Hematopoietic multipotent progenitor cell treated with erythropoietin and hydrocortisone succinate and interleukin-3 and kit ligand, for 17 days (in vitro differentiated cells): ENCODE measurements at places on chromosomes 7 and 10.
A peak's percentile ranks its signal among the peaks of the same experiment; 100 is the strongest.

DNA sequence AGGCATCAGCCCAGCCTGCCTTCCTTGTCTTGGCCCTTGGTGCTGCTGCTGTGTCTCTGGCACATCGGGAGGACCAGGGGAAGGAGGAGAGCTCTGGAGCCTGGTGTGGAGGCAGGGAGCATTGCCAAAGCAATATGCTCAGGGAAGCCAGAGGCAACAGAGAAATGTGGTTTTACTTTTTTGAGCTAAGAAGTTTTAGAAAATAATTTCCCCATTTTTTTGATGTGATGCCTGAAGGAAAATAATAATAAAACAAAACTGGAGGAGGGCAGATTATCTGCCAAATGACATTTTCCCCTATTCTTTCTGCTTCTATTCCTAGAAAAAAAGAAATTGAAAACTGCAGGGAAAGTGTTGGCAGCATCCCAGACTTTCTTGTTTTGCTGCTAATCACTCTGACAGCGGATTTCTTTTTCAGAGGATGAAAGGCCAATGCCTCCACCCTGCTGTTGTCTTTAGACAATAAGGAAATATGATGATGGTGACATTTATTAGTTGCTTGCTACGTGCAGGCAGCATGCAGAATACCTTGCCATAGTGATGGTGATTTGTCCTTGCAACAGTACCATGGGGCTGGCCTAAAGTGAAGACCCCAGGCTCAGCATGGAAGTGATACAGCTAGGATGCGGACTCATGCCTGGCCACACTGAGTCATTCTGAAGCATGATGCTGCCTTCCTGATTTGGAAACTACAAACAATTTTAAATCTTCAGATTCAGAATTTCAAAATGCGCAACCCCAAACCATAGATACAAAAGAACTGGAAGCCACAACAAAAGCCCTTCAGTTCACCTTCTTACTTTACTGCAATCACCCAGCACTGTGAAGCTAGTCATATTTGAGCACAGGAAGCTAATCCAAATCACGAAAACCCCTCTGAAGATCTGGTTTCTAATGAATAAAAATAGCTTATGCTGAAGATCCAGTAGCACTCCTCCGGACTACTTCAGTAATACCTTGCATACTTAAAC, 260.2 kb upstream of the TMEM72 start:
- no peak for DNase-seq

- no peak for DNase-seq
Observed at GRCh38 chr10:34528320-34528719, 286.8 kb downstream of the PARD3 start.

GRCh38 chr10:23080262-23080661, 15.1 kb upstream of the MSRB2 start:
- no peak for DNase-seq

DNA sequence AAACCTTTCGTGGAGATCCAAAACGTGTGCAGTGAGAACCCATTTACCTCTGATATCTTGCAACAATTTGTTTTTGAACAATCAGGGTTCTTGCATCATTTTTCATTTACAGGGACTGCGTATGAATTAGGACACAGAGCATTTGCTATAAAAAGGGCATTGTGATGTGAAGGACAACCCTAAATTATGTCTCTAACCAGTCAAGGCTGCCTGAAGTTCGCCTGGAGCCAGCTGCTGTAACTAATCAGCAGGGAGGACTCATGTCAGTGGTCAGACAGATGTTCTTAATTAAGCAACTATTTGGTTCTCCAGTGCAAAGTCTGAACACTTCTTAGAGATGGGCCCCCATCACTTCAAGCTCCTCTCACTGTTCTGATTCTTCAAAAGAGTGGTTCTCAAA, 674.8 kb downstream of the KCNMA1 start:
- no peak for DNase-seq

DNA sequence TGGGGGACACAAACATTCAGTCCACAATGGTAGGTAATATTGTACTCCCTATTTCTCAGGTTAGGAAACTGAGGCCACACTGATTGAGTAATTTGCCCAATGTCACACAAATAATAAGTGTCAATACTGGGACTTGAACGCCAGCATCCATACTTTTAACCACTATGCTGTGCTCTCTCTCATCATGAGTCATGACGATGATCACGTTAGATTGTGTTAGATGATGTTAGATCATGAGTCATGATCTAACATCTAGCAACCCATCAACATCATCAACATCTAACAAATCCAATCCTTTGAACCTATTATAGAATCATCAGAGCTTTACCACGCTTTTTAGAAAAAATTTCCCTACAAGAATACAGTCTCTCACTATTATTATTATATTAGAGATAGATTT, 28.1 kb upstream of the HERPUD2 start:
- no peak for DNase-seq

DNA sequence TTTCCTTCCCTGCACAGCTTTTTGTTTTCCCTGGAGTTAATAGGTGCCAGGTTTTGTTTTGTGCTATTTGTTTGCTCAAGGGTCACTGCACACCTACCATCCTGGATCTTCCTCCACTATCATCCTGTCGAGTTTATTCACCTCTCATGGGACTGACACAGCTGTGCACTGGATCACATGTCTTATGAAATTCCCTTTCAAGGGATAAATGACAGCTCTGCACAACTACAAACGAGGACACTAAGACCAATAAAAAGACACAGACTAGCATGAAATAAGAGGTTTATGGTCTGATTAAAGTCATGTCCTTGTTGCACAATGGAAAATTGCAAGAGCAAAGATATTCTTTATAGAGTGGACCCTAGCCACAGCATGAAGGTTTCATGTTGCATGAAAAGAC, 76.7 kb upstream of the SFMBT2 start:
- DNase-seq = no peak

DNA sequence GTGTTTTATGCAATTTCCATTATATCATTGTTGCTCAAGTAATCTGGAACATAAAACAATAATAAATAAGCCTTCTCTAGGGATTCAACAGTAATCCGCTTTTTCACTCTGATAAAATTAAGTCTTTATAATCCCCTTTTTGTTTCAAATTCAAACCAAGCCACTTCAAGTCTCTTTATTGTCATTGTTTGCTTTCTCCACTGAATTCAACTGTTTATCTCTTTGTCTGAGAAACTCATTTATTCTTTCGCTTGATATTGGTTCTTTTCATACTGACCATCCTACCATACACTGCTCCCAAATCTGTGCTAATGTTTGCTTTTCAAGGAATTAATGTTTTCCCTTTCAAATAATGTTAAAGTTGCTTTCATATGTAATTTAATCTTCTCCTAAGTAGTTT, 550.4 kb upstream of the PCDH15 start:
- no peak for DNase-seq

DNA sequence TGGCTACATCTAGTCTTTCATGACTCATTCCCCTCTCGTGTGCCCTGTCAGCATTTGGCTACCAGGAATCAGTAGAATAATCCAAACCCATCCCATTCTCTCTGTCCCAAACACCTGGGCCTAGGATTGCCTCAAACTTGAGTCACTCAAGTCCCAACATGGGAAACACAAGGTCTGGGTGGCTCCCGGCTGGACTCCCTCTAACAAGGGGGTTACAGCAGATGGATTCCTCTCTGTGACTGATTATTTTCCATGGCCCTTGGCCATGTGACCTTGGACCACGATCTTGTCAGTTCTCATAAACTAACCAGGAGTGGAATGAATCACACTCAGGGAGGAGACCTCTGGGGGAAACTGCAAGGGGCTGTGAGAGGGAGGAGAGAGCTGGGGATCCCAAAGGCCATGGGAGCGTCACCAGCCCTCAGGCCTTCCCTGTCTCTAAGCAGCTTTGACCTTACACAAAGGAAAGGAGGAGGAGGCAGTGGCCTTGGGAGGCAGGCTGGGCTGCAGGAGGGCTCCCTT, 533.1 kb downstream of the KCNMA1 start:
- no peak for DNase-seq

GRCh38 chr10:67296926-67297325, 371.1 kb downstream of the LRRTM3 start:
- no peak for DNase-seq

GRCh38 chr10:79202188-79203013, 133.6 kb downstream of the ZMIZ1 start:
- DNase-seq = peak; percentile 28

DNA sequence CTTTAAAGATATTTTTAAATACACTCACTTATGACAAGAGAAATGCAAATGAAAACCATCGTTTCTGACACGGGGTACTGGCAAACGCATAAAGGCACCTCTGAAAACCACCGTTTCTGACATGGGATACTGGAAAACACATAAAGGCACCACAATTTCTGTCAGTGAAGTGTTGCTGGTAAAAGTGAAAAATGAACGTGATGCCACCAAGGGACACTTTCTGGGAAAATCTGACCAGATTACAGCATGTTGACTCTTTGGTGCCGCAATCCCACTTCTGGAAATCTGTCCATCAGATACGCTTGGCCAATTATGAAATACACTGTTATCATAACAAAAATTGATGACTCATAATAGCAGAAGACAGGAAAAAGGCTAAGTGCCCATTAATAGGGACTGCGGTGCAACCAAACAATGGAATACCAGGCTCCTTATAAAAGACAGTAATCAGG, 131.7 kb downstream of the ZMYND11 start:
- DNase-seq = no peak

DNA sequence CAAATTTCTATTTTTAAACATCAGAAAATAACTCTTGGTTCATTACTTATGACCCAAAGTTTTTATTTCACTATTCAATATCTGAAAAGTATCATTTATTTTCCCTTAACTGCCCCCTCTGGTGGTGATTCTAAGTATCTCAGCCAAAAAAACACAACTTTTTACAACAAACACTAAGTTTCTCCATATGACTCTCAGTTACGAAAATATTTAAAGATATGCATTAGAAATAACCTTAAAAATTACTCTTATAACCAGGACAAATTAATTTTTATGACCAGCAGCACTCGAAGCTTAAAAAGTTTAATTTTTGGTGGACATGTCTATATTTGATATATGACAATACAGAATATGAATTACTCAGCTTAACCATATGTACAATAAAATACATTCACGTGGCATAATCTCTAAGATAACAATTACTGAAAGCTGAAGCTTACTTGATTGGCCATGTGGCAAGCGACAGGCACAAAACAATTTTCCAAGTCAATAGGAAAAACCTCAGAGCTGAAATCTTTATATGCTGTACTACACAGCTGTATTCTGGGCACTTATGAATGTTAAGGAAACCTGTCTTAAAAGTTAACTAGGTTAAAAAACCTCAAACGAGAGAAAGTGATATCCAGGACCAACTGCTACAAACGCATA, 2.3 kb downstream of the HNRNPA2B1 start:
- DNase-seq = peak; percentile 81

GRCh38 chr7:13179775-13180523, 492.5 kb downstream of the ARL4A start:
- DNase-seq = no peak

GRCh38 chr10:112475575-112476218, 28.7 kb downstream of the VTI1A start:
- no peak for DNase-seq

- DNase-seq = no peak
Observed at GRCh38 chr10:92291616-92291865, 574 bp downstream of the MARCHF5 start.

DNA sequence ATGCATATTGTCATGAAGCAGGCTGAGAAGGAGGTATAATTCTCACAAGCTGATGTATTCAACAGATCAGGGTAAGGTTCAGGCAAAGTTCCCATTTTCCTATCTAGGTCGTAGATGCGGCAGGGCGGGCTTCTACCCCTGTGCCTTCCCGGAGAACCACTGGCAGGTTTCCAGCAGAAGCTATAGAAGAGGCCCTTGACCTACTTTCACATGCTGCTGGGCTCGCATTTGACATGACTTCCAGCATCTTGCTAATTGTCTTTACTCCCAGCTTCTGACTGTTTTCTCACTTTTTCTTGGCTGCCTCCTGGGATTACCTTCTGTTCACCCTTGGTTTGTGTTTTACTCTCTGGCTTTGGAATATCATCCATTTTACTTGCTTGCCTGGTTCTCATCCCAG, 32.6 kb upstream of the ORC5 start:
- no peak for DNase-seq

- no peak for DNase-seq
Observed at GRCh38 chr7:28490831-28491230, 78.5 kb downstream of the CREB5 start.

- DNase-seq = no peak
Observed at GRCh38 chr7:44759246-44759645, 10.6 kb downstream of the ZMIZ2 start.

GRCh38 chr10:99285881-99286280, 43.3 kb upstream of the CNNM1 start:
- DNase-seq = no peak

GRCh38 chr10:32790483-32790882, 167.5 kb downstream of the ITGB1 start:
- DNase-seq = no peak
